Right lobe of liver (tissue), 6 donors: ENCODE measurements at places on chromosomes 3 and 15. TPM values are rescaled to one million over a fixed set of nuclear protein-coding genes. Genes with fewer than 3 reads are reported as not detected.
A peak's percentile ranks its signal among the peaks of the same experiment; 100 is the strongest.

DNA sequence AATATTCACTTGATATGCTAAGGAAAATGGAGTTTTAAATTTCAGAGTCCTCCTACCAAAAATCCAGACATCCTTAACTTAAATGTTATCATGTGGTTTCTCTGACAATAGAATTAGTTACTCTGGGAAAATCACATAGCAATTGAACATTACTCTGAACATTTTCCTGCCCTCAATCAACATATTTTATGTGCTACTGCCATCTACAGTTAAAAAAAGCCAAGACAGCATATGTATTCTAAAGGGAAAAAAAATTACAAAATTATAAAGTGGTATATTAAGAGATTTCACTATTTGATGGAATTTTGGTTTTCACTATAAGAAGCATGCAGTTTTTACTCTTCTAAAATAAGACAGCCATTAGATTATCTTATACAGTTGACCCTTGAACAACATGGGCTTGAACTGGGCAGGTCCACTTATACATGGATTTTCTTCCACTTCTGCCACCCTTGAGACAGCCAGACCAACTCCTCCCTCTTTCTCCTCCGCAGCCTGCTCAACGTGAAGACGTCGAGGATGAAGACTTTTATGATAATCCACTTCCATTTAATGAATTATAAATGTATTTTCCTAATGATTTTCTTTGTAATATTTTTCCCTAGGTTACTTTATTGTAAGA is 122.3 kb downstream of the ATP1B3 start:
- H3K36me3 ChIP-seq: no peaks in the 10 kb centered on the region
- H3K27me3 ChIP-seq: no peaks in the 10 kb centered on the region
- H3K4me3 ChIP-seq: no peak overlapping the region
- no peak overlapping the region for H3K27ac ChIP-seq

DNA sequence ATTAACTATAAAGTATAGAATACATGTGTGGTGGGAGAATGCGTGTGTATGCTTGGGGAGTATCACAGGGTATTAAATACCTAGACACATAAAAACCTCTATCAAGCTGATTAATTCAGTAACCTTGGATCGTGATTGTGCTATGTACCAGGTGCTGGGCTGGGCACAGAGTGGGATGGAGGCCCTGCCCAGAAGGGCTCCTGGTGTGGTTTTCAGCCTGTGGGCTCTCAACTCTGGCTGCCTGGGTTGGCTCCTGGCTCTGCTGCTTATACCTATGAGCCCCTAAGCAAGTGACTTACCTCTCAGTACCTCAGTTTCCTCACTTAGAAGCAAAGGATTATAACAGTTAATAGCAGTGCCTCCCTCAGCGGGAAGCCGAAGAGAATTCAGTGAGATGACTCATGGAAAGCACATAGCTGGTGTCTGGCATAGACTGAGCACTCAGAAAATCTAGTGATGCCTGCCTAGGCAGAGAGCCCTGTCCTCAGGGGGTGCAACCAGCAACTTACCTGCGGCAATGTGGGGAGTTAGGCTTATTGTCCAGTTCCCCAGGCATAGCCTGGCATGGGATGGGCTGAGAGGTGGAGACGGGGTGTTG is 90.6 kb upstream of the MYZAP start:
- H3K36me3 ChIP-seq: no peaks in the 10 kb centered on the region
- H3K27me3 ChIP-seq: no peaks in the 10 kb centered on the region
- no peak overlapping the region for H3K27ac ChIP-seq
- no peak overlapping the region for H3K4me3 ChIP-seq
- no peaks in the 10 kb centered on the region for H3K4me1 ChIP-seq

Gene SAMMSON
- not detected for total RNA-seq

GRCh38 chr15:79981831-79982455 is 10.9 kb upstream of the BCL2A1 start:
- H3K36me3 ChIP-seq: no peaks in the 10 kb centered on the region
- no peak for DNase-seq
- no peaks in the 10 kb centered on the region for H3K4me1 ChIP-seq
- H3K27me3 ChIP-seq: no peaks in the 10 kb centered on the region
- no peak overlapping the region for H3K4me3 ChIP-seq

DNA sequence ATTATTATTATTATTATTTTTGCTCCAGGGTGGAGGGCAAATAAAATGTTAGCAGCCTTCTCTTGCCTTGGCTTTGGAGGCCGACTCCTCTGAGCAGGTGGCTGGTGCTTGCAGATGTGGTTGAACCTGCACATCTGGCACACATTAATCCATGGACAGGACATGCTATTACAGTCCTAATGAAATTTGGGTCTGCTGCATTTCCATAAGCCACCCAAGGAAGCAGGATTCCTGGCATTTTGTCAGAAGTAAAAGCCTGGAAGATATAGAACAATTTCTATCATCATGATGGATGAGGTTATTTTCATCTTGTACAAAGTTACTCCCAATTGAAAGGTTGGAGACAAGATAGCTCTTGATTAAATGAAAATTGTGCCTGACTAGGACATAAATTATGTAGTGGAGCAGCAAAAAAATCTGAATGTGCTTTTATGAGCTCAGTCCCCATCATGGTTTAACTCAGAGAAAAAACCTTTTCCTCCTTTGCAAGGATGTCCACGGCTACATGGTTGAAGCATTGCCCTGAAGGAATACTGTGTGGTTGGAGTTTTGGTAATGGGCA is 130.9 kb upstream of the RGMA start:
- H3K4me3 ChIP-seq: no peak overlapping the region
- no peak overlapping the region for H3K27ac ChIP-seq
- H3K27me3 ChIP-seq: peaks cover 5% of the 10 kb centered on the region
- H3K4me1 ChIP-seq: no peaks in the 10 kb centered on the region

Gene SMAD6
- 12.1 TPM for total RNA-seq

DNA sequence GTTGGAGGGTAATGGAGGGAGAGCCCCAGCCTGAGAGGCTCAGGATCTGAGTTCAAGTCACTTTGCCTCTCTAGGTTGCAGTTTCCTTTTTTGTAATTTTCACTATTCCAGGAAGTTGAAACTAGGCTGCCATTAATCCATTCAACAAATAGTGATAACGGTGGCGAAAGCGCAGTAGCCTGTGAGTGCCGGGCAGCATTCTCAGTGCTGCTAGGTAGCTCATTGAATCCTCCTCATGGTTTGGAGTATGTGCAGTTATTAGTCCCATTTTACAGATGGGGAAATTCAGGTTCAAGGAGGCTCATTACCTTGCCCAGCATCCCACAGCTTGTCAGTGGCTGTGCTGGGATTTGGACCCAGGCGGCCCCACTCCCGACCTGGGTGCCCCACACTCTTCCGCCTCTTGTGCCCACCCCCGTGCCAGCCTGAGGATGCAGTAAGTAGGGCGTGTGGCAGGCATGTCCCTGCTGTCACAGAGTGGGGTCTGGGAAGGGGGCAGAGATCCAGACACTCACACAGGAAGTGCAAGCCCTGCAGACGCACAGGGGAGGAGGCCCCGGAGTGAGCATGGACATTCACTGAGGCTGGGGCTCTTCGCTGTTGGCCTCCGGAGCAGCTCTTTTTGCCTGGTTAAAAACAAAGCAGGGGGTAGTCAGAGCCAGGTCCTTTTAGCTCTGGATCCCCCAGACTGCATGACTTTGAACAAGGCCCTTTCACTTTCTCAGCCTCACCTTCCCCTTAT is 58.8 kb downstream of the SLC6A6 start:
- no peaks in the 10 kb centered on the region for H3K36me3 ChIP-seq
- no peaks in the 10 kb centered on the region for H3K27me3 ChIP-seq
- DNase-seq: no peak
- no peak overlapping the region for H3K27ac ChIP-seq
- H3K4me3 ChIP-seq: no peak overlapping the region

DNA sequence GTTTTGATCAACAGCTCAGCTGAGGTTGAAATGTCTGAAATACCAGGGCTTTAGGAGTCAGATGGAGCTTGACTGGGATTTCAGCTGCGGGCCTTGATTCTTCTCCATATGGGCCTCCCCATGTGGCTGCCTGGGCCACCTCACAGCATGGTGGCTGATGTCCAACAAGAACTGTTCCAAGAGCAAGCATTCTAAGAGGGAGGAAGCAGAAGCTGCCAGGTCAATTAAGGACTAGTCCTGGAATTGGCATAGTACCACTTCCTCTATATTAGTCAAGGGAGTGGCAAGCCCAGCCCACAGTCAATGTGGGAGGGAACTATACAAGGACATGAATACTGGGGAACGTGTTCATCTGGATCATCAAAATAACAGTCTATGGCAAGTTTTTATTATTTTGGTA is 181.7 kb upstream of the ANKRD28 start:
- no peak for DNase-seq
- H3K27ac ChIP-seq: no peak overlapping the region
- H3K4me3 ChIP-seq: no peak overlapping the region
- H3K36me3 ChIP-seq: no peaks in the 10 kb centered on the region
- no peaks in the 10 kb centered on the region for H3K4me1 ChIP-seq
- H3K27me3 ChIP-seq: no peaks in the 10 kb centered on the region

Gene MORC1
- total RNA-seq: 0.16 TPM

Gene KBTBD8
- 1.2 TPM for total RNA-seq

GRCh38 chr3:184234224-184234623 is 4.8 kb downstream of the VWA5B2 start:
- no peak for DNase-seq
- no peak overlapping the region for H3K27ac ChIP-seq
- no peak overlapping the region for H3K4me3 ChIP-seq
- H3K36me3 ChIP-seq: no peaks in the 10 kb centered on the region

DNA sequence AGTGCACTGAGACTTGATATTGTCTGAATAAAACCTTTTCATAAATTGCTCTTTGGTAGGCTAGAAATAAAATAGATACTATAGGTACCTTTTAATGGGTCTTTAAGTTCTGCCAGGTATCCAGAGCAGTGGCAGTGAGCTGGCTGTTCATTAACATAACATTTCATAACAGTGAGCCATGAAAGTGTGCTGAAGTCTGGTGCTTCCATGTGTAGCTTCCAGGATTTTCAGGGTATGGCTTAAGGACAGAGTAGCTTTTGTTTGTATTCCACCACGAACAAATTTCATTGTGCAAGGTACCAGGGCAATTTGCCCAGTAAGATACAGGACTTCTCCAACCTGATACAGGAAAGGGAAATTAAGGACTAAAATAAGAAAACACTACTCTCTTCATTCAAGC is 124.7 kb upstream of the NANOGP8 start:
- DNase-seq: no peak
- no peaks in the 10 kb centered on the region for H3K4me1 ChIP-seq

- no peak overlapping the region for H3K27ac ChIP-seq
- no peaks in the 10 kb centered on the region for H3K27me3 ChIP-seq
- DNase-seq: no peak
- H3K36me3 ChIP-seq: no peaks in the 10 kb centered on the region
- H3K4me1 ChIP-seq: no peaks in the 10 kb centered on the region
Measured at GRCh38 chr15:68420186-68420684, 11.7 kb downstream of the ITGA11 start.

- H3K36me3 ChIP-seq: no peaks in the 10 kb centered on the region
- no peak overlapping the region for H3K4me3 ChIP-seq
- H3K27me3 ChIP-seq: no peaks in the 10 kb centered on the region
- H3K27ac ChIP-seq: peak overlapping the region; percentile 71
- H3K4me1 ChIP-seq: no peaks in the 10 kb centered on the region
- no peak for DNase-seq
Measured at GRCh38 chr15:90189781-90190467, 11.2 kb upstream of the SEMA4B start.

Gene BAHD1
- total RNA-seq: 6.5 TPM

- H3K27me3 ChIP-seq: no peaks in the 10 kb centered on the region
- no peaks in the 10 kb centered on the region for H3K36me3 ChIP-seq
- no peaks in the 10 kb centered on the region for H3K4me1 ChIP-seq
- H3K27ac ChIP-seq: no peak overlapping the region
- no peak overlapping the region for H3K4me3 ChIP-seq
Measured at GRCh38 chr15:96598514-96598913, 268.0 kb downstream of the NR2F2 start.

Gene CLDN1
- 133 TPM for total RNA-seq

DNA sequence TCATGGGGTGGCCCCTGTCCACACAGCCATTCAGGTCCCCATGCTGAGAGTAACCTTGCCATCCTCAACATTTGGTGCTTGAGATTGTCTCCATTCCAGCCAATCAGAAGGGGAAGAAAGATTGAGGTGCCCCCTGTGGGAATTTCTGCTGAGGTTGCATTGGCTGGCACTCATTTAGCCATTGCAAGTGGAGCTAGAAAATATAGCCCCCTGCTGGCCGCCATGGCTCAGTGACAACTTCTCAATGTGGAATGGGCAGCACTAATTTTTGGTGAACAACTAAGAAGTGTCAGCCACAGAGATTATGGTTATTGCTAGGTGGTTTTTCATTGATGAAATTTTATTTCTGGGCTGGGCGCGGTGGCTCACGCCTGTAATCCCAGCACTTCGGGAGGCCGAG is 22.0 kb downstream of the COL6A6 start:
- H3K4me1 ChIP-seq: no peaks in the 10 kb centered on the region
- no peaks in the 10 kb centered on the region for H3K36me3 ChIP-seq
- no peak overlapping the region for H3K4me3 ChIP-seq

- no peak overlapping the region for H3K4me3 ChIP-seq
- DNase-seq: no peak
- H3K4me1 ChIP-seq: no peaks in the 10 kb centered on the region
- H3K36me3 ChIP-seq: no peaks in the 10 kb centered on the region
- no peak overlapping the region for H3K27ac ChIP-seq
- no peaks in the 10 kb centered on the region for H3K27me3 ChIP-seq
Measured at GRCh38 chr3:34300621-34301020, 502.2 kb downstream of the PDCD6IP start.

DNA sequence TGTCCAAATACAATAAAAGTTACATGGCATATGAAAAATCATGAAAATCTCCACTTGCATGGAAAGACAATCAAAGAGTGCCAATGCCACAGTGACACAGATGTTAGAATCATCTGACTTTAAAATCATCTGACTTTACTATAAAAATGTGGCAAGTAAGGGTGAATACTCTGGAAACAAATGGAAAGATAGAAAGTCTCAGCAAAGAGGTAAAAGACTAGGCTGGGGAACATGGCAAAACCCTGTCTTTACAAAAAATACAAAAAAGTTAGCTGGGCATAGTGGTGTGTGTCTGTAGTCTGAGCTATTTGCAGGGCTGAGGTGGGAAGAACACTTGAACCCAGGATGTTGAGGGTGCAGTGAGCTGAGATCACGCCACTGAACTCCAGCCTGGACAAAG is 29.1 kb downstream of the ALPK3 start:
- peaks cover 30% of the 10 kb centered on the region for H3K4me1 ChIP-seq
- no peak for DNase-seq
- no peak overlapping the region for H3K4me3 ChIP-seq
- H3K36me3 ChIP-seq: no peaks in the 10 kb centered on the region
- H3K27ac ChIP-seq: peak overlapping the region; percentile 100
- H3K27me3 ChIP-seq: no peaks in the 10 kb centered on the region

Gene IQGAP1
- total RNA-seq: 12.2 TPM

GRCh38 chr15:32784581-32784980 is 66.8 kb downstream of the GREM1 start:
- DNase-seq: no peak
- H3K27ac ChIP-seq: no peak overlapping the region
- H3K36me3 ChIP-seq: no peaks in the 10 kb centered on the region
- no peak overlapping the region for H3K4me3 ChIP-seq

Gene CAMK2N2
- total RNA-seq: 0.24 TPM
